Fibroblast of upper back skin (primary cell): ENCODE measurements at places on chromosomes 12 and 14.

- DNase-seq = peak; percentile 63
These were observed 20.3 kb downstream of the PRICKLE1 start for GRCh38 chr12:42568952-42569915.

GRCh38 chr12:50536831-50537537 is 32.2 kb downstream of the DIP2B start:
- DNase-seq = no peak

DNA sequence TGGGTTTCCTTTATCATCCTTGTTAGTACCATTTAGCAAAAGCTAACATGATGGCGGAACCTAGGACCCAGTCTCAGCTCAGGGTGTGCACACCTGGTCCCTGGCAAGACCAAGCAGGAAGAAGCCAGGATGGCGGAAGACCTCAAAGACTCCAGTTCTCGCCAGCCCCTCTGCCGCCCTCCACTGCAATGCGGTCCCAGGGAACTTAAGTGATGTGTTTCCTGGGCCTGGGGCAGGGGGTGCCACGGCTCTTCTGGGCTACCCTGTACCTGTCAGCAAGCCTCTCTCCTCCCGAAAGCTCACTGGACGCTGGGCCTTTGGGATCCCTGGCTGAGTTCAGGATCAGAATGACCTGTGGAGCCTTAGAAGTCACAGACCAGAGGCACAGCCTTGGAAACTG is 71.3 kb downstream of the FBXL14 start:
- no peak for DNase-seq

GRCh38 chr14:104072586-104072985 is 12.9 kb upstream of the ASPG start:
- no peak for DNase-seq

DNA sequence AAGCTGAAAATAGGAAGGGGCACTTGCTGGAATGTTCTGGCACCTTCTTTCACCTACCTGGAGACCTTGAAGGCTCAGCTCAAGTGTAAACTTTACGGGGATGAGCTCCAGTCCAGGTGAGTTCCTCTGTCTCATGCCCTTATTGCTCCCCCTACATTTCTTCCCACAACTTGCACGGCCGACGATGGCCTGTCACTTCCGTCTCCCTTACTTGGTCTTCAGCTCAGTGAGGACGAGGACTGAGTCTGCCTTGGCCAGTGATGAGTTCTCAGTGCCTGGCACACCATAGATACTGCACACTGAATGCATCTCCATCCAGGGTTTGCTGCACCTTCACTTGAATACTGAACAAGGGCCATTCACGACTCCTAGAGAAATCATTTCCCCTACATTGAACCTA is 21.4 kb downstream of the ADGRD1 start:
- no peak for DNase-seq

- no peak for DNase-seq
These were observed 41.5 kb upstream of the NPAS3 start for GRCh38 chr14:32896979-32897697.

GRCh38 chr14:76968621-76969063 is 59.9 kb downstream of the IRF2BPL start:
- DNase-seq = no peak
